Naive B cell (primary cell): ENCODE measurements at places on chromosomes 16 and 17. TPM values are rescaled to one million over a fixed set of nuclear protein-coding genes. Genes with fewer than 3 reads are reported as not detected.
A peak's percentile ranks its signal among the peaks of the same experiment; 100 is the strongest.

DNA sequence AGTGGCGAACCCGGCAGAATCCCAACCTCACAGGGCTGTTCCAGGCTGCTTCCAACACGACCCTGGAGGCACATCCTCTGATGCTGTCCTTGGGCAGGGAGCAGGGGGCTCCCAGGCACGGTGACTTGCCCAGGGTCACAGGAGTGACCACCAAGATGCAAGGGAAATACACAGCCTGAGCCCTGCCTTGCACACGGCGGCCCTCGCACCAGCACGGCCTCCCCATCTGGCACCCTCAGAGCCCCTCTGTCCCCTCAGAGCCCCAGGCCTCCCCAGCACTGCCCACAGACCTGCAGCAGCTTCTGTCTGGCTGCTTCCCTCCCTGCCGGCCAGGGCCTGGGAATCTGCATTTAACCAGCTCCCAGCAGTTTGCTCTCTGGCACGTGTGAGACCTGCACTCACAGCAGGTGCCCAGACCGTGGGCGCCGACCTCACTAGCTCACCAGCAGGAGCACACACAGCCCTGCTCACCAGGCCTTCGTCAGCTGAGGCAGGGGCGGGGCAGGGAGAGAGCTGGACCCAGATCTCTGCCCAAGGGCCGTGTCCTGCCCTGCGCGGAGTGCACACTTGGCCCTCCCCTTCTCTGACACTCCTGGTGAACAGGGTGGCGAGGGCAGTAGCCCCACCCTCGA lies 29.7 kb upstream of the ZC3H18 start:
- DNase-seq, result no peak
- peaks cover 18% of the 10 kb centered on the region for H3K4me1 ChIP-seq
- H3K27me3 ChIP-seq, result peaks cover 43% of the 10 kb centered on the region
- H3K4me3 ChIP-seq, result peak overlapping the region; percentile 66
- H3K27ac ChIP-seq, result no peak overlapping the region
- peaks cover 12% of the 10 kb centered on the region for H3K36me3 ChIP-seq

GRCh38 chr16:57900796-57901479 lies 70.0 kb downstream of the CNGB1 start:
- H3K4me1 ChIP-seq, result no peaks in the 10 kb centered on the region
- H3K36me3 ChIP-seq, result no peaks in the 10 kb centered on the region
- DNase-seq, result no peak
- peaks cover 37% of the 10 kb centered on the region for H3K27me3 ChIP-seq
- no peak overlapping the region for H3K27ac ChIP-seq
- no peak overlapping the region for H3K4me3 ChIP-seq

DNA sequence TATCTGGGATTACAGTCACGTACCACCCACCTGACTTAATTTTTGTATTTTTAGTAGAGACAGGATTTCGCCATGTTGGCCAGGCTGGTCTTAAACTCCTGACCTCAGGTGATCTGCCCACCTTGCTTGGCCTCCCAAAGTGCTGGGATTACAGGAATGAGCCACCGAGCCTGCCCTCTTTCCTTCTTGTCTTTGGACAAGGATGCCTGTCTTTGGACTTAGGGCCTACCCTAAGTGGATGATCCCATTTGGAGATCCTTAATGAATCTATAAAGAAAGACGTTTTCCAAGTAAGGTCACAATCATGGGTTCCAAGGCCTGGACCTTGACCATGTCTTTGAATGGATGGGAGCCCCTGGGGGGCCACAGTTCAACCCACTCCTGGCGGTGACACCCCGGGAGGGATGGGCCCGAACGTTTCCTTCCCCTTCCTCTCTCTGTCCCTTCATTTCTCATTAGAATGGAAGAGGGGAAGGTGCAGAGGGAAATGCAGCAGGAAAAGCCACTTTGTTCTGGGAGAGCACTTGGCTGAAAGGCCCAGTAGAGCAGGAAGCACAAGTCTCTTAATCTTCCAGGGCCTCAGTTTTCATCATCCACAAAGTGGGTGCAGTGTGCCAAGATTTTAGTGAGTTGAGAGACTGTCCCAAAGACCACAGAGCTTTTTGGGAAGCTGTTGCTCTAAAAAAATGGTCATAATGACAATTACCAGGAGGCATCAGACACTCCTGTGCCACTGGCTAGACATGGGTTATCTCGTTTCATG lies 353.3 kb downstream of the SEC14L1 start:
- no peak for DNase-seq
- no peaks in the 10 kb centered on the region for H3K27me3 ChIP-seq
- H3K4me3 ChIP-seq, result no peak overlapping the region
- peaks cover 15% of the 10 kb centered on the region for H3K4me1 ChIP-seq

DNA sequence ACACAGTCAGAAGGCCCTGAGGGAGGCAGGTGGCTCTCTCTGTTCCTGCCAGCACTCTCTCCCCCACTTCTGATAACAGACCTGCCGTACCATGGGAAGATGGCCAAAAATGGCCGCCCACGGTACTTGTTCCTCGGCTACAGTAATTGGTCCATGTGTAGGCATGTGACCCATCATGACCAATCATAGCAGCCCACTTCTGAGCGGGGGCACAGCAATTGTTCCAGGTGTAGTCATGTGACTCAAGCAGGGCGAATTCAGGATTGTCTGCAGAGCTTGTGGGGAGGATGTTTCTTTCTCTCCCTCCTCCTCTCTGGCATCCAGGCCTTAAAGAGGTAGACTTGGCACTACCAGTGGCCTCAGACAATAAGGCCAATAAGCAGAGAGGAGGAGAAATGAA lies 250.4 kb downstream of the MRTFB start:
- DNase-seq, result no peak
- H3K36me3 ChIP-seq, result no peaks in the 10 kb centered on the region
- H3K27me3 ChIP-seq, result peaks cover 9% of the 10 kb centered on the region
- no peak overlapping the region for H3K4me3 ChIP-seq
- H3K27ac ChIP-seq, result no peak overlapping the region

GRCh38 chr16:89217388-89218191 lies at the start of gene ZNF778:
Gene ZNF778, plus strand, starts transcription at chr16:89217703. Its CDS starts 3,425 bp downstream, at chr16:89221128.
- H3K4me3 ChIP-seq, result peak within 1 kb of the TSS; percentile 85
- no peaks in the 10 kb centered on the region for H3K27me3 ChIP-seq
- DNase-seq, result peak; percentile 84
- peaks cover 2% of the 10 kb centered on the region for H3K36me3 ChIP-seq

DNA sequence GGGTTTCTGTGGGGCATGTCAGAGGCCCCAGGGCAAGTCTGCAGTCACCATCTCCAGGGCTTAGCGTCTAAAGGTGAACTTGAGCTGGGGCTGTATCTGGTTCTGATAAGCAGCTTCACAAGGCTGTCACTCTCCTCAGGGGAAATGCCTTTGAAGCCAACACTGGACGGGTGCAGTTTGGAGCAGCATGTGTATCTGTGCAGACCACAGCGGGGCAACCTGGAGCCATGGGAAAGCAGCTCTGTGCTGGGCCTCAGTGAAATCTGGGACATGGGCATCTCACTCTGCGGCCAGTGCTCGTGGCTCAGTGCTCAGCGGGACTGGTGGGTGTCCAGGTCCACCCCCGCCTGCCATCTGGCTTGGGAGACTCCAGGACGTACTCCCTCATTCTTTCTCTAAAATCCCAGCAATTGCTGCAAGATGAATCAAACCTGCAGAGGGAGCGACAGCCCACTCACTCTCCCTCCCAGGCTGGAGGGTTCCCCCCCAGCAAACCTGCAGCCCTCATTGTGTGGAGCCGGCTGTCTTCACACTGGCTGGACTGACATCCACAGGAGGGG lies 63.5 kb downstream of the PRMT7 start:
- H3K4me3 ChIP-seq, result no peak overlapping the region
- DNase-seq, result no peak
- no peak overlapping the region for H3K27ac ChIP-seq
- no peaks in the 10 kb centered on the region for H3K36me3 ChIP-seq
- peaks cover 17% of the 10 kb centered on the region for H3K4me1 ChIP-seq

DNA sequence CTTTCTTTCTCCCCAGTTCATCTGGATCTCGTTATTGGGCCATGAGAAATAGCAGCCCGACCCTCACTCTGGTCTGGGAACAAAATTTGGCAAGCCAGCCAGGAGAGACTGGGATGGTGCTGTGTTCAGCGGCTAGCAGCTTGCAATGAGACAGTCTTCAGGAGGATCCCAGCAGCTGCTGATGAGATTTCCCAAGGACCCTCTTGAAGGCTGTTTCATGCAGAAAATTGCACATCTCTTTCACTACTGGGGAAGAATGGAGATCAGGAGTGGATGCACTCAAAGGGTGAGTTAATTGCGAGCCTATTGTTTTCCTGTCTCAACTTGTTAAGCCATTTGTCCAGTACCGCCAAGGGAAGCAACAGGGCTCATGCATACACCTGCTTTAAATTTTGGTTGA lies 5.5 kb upstream of the COIL start:
- H3K27ac ChIP-seq, result no peak overlapping the region
- H3K4me3 ChIP-seq, result no peak overlapping the region
- DNase-seq, result no peak
- H3K4me1 ChIP-seq, result peaks cover 3% of the 10 kb centered on the region

- H3K36me3 ChIP-seq, result no peaks in the 10 kb centered on the region
- H3K27ac ChIP-seq, result no peak overlapping the region
- H3K27me3 ChIP-seq, result peaks cover 28% of the 10 kb centered on the region
- H3K4me3 ChIP-seq, result no peak overlapping the region
- peaks cover 3% of the 10 kb centered on the region for H3K4me1 ChIP-seq
- no peak for DNase-seq
Measured at GRCh38 chr16:85492295-85492864, 120.7 kb upstream of the GSE1 start.

DNA sequence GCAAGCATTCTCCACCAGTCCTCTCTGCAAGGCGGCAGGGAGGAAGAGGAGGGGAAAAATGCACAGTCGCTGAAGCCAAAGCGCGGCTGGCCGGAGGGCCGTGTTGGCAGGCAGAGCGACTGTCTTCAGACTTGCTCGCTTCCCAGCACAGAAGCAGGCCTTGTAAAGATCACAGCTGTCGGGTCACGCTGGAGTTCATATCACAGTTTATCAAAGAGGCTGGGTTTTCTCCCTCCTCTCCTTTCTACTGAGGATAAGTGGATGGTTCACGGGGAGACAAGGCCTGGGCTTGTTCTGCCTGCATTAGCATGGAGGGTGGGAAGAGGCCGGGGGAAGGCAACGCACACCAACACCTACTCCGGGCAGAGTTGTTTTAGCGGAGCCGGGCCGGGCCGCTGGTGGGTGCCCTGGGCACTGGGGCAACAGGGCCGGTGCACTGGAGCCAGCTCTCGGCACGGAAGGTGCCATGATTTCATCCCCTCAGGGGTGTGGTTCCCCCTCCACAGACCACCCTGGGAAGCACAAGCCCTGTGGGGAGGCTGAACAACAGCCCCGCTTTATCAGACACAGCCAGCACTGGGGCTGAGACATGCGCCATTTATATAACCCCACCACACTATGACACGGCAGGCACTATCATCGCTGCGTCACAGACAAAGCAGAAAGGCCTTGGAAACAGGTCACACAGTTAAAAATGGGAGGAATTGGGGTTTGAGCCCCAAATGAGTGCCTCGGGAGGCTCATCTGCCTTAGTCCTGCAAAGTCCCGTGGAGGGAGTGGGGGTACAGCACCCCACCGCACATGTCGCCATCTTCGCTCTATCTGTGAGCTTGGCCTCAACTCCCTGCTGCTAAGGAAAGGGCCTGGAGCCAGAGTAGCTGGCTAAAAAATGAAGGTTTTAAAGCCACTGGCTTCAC lies 40.3 kb upstream of the MTSS2 start:
- H3K27me3 ChIP-seq, result no peaks in the 10 kb centered on the region
- DNase-seq, result no peak
- no peaks in the 10 kb centered on the region for H3K4me1 ChIP-seq
- H3K4me3 ChIP-seq, result no peak overlapping the region
- no peak overlapping the region for H3K27ac ChIP-seq
- H3K36me3 ChIP-seq, result peaks cover 13% of the 10 kb centered on the region

DNA sequence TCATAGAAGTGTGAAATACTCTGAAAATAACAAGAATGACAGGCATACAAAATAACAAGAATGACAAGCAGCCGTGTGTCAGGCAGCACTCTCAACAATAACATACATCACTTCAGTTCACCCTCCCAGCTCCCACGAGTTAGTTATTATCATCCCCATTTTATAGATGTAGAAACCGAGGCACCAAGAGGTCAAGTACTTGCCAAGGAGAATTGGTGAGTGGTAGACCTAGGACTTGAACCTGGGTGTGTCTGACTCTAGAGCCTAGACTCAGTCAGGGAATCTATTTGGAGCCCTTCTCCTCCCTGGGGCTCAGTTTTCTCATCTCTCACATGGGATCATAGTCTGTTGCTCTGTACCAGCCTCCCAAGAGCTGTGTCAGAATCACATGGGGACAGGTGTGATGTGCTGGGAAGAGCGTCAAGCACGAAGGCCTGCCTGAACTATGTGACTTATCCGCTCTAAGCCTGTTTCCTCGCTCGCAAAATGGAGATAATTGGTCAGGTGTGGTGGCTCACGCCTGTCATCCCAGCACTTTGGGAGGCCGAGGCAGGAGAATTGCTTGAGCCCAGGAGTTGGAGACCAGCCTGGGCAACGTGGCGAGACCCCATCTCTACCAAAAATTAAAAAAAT lies 19.4 kb upstream of the PHOSPHO1 start:
- DNase-seq, result no peak
- H3K4me3 ChIP-seq, result no peak overlapping the region
- H3K27ac ChIP-seq, result no peak overlapping the region
- H3K4me1 ChIP-seq, result no peaks in the 10 kb centered on the region
- H3K36me3 ChIP-seq, result no peaks in the 10 kb centered on the region

- no peak overlapping the region for H3K27ac ChIP-seq
- H3K4me1 ChIP-seq, result no peaks in the 10 kb centered on the region
- DNase-seq, result no peak
- no peak overlapping the region for H3K4me3 ChIP-seq
Measured at GRCh38 chr17:42171831-42172230, 9.1 kb downstream of the KCNH4 start.

DNA sequence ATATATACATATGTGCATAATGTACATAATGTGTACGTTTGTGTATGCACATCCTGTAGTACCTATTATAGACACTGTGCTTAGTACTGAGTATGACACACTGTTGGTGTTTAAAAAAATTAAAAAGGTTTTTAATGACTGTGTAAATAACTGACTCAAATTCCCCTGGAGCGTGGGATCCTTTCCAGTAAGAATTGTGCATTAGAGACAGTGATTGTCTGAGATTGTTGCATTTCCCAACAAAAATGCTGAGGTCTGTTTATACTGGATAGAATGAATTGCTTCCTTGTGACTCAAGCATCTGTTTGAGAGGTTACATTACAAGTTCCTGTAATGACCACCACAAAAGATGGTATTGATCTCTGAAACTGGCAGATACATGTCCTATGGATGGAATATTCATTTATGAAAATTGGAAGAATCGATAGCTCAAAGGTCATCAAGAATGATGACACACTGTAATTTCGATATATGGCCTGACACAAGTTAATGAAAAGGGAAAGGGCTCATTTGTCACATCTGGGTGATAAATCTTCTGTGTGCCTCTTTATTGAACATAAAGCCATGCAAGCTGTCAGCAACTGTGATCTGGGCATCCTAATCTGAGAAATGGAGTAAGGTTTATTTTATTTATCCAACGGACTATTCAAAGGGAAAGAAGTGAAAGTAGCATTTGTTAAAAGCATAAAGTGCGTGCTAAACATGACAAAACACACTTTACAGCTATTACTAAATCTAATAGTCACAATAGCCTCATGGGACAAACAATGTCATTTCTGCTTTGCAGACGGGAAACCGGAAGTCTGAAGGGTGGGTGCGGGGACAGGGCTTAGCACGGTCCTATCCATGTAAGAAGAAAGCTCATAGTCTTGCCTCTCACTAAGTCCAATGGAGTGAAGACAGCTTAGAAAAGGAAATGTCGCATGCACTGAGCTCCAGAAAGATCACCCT lies 228.8 kb downstream of the CDH11 start:
- DNase-seq, result no peak
- no peaks in the 10 kb centered on the region for H3K4me1 ChIP-seq
- no peaks in the 10 kb centered on the region for H3K36me3 ChIP-seq
- H3K4me3 ChIP-seq, result no peak overlapping the region
- no peak overlapping the region for H3K27ac ChIP-seq
- no peaks in the 10 kb centered on the region for H3K27me3 ChIP-seq

Gene CSF3
- polyA plus RNA-seq, result not detected

Gene PYY
- polyA plus RNA-seq, result not detected
